ENCODE measurements at places on chromosomes 12 and 14. TPM values are rescaled to one million over a fixed set of nuclear protein-coding genes. Genes with fewer than 3 reads are reported as not detected.

- DNase-seq, result no peak
These were observed 127.6 kb downstream of the SLC38A6 start for GRCh38 chr14:61108496-61109141.

DNA sequence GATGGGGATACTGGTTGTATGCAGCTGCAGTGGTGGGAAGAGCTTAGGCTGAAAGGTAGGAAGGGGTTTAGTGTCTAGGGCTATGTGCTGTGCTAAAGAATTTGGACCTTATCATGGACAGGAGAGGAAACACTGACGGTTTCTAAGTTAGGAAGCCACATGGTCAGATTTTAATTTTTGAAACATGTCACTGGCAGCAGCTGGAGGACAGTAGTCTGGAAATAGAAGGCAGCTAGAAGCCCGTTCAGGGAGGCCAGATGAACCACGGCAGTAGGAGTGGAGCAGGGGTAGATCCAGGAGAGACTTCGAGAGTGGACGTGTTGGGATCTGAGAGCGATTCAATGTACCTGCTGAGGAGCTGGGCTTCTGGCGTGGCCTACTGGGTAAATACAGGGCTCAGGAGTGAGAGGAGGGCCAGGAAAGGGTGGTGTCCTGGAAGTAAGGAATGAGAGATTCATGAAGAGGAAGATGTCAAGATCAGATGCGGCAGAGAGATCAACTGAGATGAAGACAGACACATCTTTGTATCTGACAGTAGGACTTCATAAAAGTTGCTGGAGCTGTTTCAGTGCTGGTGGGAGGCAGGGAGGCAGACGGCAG lies 64.9 kb downstream of the PRKCH start:
- no peak for DNase-seq

GRCh38 chr12:114003286-114003685 lies 37.2 kb upstream of the RBM19 start:
- no peak for DNase-seq

GRCh38 chr12:108337235-108338223 lies 1.6 kb downstream of the CMKLR1 start:
- no peak for DNase-seq

DNA sequence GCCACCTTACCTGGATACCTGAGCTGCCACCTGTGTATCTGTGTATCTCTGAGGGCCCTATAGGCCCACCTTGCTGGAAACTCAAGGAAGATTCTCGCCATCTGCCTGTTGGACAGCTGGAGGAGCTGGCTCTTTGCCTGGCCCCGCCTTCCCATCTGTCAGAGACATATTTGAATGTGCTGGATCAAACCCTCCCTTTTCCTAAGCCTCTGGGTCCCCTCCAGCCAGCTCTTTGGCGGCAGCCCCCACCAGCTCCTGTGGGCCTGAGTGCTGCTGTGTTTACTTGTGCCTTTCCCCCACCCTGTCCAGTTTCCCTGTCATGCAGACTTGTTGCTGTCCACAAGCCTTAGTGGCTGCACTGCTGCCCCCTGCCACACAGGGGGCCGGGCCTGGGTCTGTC lies 55.9 kb upstream of the SRSF5 start:
- DNase-seq, result no peak

GRCh38 chr12:1890810-1891209 lies 27.6 kb downstream of the CACNA2D4 start:
- DNase-seq, result no peak

Gene GALNT8
- polyA plus RNA-seq, result not detected

Gene SDR9C7
- 2.4 TPM for polyA plus RNA-seq

Gene SOX5
- not detected for polyA plus RNA-seq

Gene CACNA1C
- not detected for polyA plus RNA-seq

Gene GALNT16
- not detected for polyA plus RNA-seq
